ENCODE measurements at places on chromosomes 7 and 10. TPM values are rescaled to one million over a fixed set of nuclear protein-coding genes. Genes with fewer than 3 reads are reported as not detected.

GPR26 gene
- not detected for total RNA-seq

SLC16A9 gene
- total RNA-seq = 2.1 TPM

C10orf53 gene
- 0.16 TPM for total RNA-seq

WNT2 gene
- not detected for total RNA-seq

RBM20 gene
- total RNA-seq = not detected

LEP gene
- total RNA-seq = not detected

AKR1C1 gene
- total RNA-seq = 0.97 TPM

DENND2A gene
- not detected for total RNA-seq

GPR146 gene
- 5.6 TPM for total RNA-seq

GBX1 gene
- total RNA-seq = not detected

FAM241B gene
- 12.1 TPM for total RNA-seq

NAT16 gene
- total RNA-seq = not detected

SMIM30 gene
- 45.6 TPM for total RNA-seq

HOXA7 gene
- not detected for total RNA-seq

FANK1 gene
- 0.44 TPM for total RNA-seq

KIF11 gene
- total RNA-seq = 41.4 TPM

SFR1 gene
- total RNA-seq = 12.0 TPM

CCDC136 gene
- 14.3 TPM for total RNA-seq

ABCB1 gene
- total RNA-seq = 1.9 TPM

DIP2C gene
- total RNA-seq = 2.6 TPM

CHST15 gene
- total RNA-seq = not detected

LRIT1 gene
- not detected for total RNA-seq

ATE1 gene
- 33.6 TPM for total RNA-seq

RADIL gene
- 0.16 TPM for total RNA-seq

OR6B1 gene
- total RNA-seq = not detected

SYNPO2L gene
- total RNA-seq = not detected

SVOPL gene
- total RNA-seq = not detected

CBLL1 gene
- total RNA-seq = 43.7 TPM

AKR1C8 gene
- not detected for total RNA-seq

HABP2 gene
- total RNA-seq = not detected

SPAM1 gene
- not detected for total RNA-seq

GIMAP2 gene
- total RNA-seq = 30.5 TPM

RHOBTB1 gene
- total RNA-seq = 0.30 TPM

CFAP58 gene
- 1.1 TPM for total RNA-seq

GIMAP1 gene
- 3.9 TPM for total RNA-seq

PLEKHS1 gene
- total RNA-seq = not detected

CCDC3 gene
- total RNA-seq = 0.09 TPM

SORCS1 gene
- total RNA-seq = 0.21 TPM

ZNF727 gene
- 0.18 TPM for total RNA-seq

DYDC2 gene
- total RNA-seq = not detected

AIFM2 gene
- total RNA-seq = 9.5 TPM

SPAG6 gene
- 0.62 TPM for total RNA-seq

ANKRD61 gene
- total RNA-seq = 0.25 TPM

LAMB4 gene
- not detected for total RNA-seq

RPEL1 gene
- not detected for total RNA-seq

NEUROD6 gene
- total RNA-seq = not detected

GHRHR gene
- total RNA-seq = not detected

ERVW-1 gene
- total RNA-seq = not detected

CTAGE4 gene
- 1.2 TPM for total RNA-seq

ATP6V0E2 gene
- total RNA-seq = 54.3 TPM

KCNIP2 gene
- total RNA-seq = 3.2 TPM

DUSP5 gene
- total RNA-seq = 84.3 TPM

SPDYE11 gene
- total RNA-seq = not detected
